Tongue (tissue), 3 donors: ENCODE measurements at places on chromosomes 13 and 19. TPM values are rescaled to one million over a fixed set of nuclear protein-coding genes. Genes with fewer than 3 reads are reported as not detected.

- no peak for DNase-seq
Observed at GRCh38 chr13:52383366-52383765, 22.6 kb downstream of the THSD1 start.

- DNase-seq = peak; percentile 45
Observed at GRCh38 chr13:102402290-102402689, 442 bp upstream of the FGF14 start.

DNA sequence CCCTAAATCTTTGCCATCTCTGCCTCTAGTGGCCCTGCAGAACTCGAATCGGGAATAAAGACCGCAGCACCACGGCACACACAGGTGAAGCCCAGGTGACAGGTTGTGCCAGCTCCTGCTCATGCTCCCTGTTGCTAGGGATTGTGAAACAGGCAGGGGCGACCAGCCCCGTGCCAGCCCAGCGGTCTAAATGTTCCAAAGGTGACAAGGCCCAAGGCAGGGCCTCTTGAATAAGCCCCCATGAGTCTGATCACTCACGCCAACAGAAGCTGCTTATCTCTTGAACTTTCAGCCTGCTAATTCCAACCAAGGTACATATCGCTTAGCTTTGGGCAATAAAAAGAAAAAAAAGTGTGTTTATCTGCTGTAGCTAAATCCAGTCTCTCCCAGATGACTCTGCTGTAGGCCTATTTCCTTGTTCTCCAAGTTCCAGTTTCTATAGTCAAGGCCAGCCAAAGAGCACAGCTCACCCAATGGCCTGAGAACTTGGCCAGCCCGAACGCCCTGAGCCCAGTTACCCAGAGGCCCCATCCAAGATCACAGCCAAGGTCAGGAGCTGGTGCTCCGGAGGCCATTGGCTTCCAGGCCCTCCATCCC, 191.1 kb upstream of the GPR12 start:
- DNase-seq = no peak

- no peak for DNase-seq
Observed at GRCh38 chr19:28307487-28307886, 905.5 kb downstream of the UQCRFS1 start.

GRCh38 chr13:93765062-93765461, 538.5 kb downstream of the GPC6 start:
- no peak for DNase-seq

- DNase-seq = no peak
Observed at GRCh38 chr19:788686-788982, 8.6 kb upstream of the PTBP1 start.

CA11 gene
- total RNA-seq = 3.7 TPM
